Activated naive CD4-positive, alpha-beta T cell treated with anti-CD3 and anti-CD28 coated beads, Interleukin-2, amount 50 U/mL, for 72 hours (primary cell): ENCODE measurements at places on chromosomes 13 and 19. TPM values are rescaled to one million over a fixed set of nuclear protein-coding genes. Genes with fewer than 3 reads are reported as not detected.

ELAVL3 gene
- not detected for total RNA-seq

MIPEP gene
- total RNA-seq, result 4.2 TPM

ICAM5 gene
- total RNA-seq, result 0.39 TPM

GRCh38 chr13:99027661-99028425, 50.0 kb upstream of the DOCK9 start:
- DNase-seq, result no peak

DNA sequence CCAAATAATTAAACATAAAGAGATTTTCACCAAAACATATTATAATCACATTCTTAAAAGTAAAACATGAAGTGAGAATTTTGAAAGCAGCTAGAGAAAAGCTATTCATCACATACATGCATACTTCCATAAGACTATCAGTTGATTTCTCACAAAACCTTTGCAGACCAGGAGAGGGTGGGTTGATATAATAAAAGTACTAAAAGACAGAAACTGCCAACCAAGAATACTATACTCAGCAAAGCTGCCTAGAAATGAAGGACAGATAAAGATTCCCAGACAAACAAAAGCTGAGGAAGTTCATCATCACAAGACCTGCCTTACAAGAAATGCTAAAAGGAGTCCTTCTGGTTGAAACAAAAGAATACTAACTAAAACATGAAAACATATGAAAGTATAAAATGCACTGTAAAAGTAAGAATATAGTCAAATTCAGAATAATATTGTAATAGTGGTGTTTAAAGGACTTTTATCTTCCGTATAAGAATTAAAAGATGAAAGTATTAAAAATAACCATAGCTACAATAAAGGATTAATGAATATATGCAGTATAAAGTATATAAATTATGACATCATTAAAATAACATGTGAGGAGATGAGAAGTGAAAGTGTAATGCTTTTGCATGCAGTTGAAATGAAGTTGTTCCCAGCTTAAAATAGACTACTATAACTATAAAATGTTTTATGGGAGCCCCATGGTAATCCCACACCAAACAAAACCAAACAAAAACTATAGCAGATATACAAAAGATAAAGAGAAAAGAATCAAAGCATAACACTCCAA, 76.2 kb downstream of the RXFP2 start:
- no peak for DNase-seq

GRCh38 chr19:34230820-34231219, 23.5 kb upstream of the GARRE1 start:
- no peak for DNase-seq

- DNase-seq, result no peak
Observed at GRCh38 chr19:49455773-49456172, 2.7 kb downstream of the ALDH16A1 start.

- DNase-seq, result no peak
Observed at GRCh38 chr19:2811735-2812413, 7.8 kb upstream of the ZNF554 start.

DNA sequence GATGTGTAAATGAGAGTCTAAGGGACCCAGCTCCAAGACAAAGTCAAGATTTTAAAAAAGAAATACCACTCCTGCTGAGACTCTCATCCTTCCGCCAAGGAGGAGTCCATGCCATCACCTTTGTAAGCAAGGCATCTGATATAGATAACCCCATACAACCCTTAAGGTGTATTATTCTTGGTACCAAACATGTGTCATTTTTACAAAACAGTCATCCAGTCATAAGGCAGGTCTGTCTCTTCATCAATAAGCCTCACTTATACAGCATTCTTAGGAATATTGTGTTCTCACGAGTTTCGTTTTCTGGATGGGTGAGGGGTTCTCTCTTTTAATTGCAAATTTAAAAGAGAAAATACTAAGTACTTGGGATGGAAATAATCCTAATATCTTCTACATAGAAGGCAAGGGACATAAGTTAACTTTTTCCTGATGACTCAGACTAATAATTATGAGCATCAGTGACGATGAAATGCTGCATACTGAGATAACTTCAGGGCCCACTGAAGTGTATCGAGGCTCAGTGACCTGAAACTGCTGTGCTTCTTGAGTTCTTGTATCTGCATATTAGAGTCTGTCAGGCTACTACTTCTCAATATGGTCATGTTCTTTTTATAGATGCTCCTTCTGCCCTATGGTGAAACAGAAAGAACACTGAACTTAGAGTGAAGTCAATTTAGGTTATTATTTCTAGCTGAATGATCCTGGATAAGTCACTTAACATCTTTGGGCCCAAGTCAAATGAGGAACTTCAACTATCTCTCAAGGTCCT, 166.6 kb downstream of the KLF12 start:
- no peak for DNase-seq
